ENCODE measurements at places on chromosomes 1 and 21.

- no peak for DNase-seq
Measured at GRCh38 chr1:241842565-241842964, 5.4 kb upstream of the EXO1 start.

GRCh38 chr1:184362876-184363275 is 24.0 kb upstream of the C1orf21 start:
- no peak for DNase-seq

DNA sequence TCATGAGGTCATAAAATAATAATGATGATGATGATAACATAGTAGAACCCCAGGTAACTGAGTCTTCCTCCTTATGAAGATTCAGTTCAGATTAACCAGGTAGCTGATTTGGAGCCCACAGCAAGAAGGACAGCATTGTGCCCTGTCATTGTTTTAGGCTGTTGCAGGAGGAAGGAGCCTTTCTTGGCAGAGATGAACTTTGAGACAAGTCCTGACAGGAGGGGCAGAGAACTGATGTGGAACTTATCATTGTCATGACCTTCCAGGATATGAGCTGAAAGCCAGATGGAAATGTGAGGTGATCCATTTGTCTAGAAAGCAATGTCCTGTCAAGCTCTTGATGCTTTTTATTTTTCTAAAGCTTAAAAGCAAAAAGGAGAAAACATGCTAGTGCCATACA is 132.6 kb upstream of the COA6 start:
- no peak for DNase-seq

DNA sequence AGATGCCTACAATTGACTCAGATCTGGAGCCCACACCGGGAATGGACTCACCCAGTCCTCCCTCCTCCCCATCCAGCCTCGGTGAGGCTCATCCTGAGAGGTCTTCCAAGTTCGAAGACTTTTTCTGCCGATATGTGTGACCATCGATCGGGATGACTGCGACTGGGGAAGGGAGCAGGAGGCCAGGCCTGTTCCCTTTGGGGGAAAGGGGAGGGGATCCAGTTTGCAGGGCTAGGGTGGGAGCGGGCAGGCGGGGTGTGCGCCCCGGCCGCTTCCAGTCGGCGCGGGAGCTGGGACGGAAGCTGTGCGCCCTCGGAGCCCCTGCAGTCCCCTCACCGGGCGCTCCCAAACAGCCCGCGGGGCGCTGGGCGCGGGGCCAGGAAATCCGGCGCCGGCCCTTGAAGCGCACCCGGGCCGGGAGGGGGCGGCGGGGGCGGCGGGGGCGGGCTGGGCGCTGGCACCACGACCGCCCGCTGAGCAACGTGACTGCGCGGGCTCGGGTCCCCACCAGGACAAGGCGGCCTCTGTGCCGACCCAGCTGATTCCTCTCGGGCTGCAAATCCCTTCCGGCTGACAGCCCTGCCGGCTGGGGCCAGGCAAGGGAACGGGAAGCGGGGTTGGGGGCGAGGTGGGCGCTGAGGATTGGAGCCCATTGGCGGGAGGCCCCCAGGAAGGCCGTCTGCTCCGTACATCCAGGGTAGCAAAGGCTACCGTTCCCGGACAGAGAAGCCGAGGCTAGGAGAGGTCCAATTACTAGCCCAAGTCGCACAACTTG is 103.9 kb downstream of the EBNA1BP2 start:
- DNase-seq, result no peak

- DNase-seq, result no peak
Measured at GRCh38 chr1:10692401-10693021, 103.9 kb downstream of the CASZ1 start.

DNA sequence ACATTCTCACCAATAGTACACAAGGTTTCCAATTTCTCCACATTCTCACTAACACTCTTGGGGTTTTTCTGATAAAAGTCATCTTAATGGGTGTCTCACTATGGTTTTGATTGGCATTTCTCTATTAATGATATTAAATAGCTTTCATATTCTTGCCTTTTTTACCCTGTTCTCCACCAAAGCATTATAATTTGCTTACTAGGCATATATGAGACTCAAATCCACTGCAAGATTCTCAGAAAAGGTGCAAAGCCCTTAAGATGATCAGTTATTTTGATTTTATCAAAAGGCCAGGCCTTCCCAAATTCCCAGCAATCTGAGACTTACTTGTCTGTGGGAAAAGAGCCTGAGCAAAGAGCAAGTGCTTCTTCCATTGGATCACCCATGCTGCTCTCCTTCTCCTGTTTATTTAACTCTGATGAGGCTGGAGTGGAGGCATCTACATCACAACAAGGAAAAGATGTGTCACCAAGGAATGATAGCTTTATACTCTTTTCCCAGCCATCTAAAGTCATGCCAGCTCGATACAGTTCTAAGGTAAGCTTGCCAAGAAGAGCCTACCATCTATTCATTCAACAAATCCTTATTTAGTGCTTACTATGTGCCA is 24.6 kb downstream of the CLSPN start:
- no peak for DNase-seq

- DNase-seq, result no peak
Measured at GRCh38 chr1:40703316-40703715, 11.8 kb downstream of the NFYC start.

DNA sequence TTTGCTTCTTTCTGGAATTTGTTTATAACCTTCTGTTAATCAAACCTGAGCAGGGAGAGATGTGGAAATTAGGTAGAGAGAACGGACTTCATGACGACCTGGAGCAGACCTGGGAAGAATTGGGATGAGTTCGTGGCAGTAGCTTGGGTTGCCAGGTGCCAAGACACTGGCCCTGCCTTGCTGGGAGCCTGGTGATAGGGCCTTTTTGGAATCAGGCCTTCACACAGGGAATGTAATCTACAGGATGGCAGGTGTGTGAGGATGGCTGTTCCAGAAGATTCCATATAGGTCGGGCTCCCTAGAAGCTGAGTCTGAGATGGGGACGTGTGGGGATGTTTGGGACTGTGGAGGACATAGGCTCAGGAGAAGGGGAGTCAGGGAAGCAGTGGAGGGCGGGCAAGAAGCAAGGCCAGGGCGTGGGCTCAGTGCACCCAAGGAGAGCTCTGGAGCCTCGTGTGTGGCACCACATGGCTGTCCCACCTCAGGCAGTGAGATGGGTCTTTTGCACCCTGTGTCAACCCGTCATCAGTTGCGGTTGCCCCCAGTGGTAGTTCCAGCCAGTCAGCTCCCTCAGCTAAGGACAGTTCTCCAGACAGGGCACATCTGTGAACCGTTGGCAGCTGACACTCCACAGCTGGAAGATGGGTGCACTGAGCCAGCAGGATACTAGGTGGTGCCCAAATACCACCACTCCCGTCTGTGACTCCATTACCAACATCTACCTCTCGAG is 395.9 kb downstream of the MATN1 start:
- DNase-seq, result no peak

DNA sequence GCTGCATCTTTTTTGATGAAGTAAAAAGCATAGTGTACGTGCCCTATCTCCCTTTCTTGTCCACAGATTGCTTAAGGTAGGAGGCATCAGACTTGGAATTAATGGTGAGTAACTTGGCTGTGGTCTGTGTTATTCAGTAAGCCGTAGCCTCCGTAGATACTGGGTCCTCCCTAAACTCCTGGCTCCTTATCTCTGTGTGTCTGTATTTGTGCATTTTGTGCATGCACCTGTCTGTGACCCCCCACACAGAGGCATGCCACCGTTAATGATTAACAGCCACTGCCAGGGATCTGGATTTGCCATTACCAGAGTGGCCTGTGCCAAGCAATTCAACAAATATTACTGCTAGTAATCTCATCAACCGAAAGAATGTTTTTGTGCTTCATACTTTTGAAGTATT is 31.9 kb downstream of the MAP3K21 start:
- DNase-seq, result no peak

DNA sequence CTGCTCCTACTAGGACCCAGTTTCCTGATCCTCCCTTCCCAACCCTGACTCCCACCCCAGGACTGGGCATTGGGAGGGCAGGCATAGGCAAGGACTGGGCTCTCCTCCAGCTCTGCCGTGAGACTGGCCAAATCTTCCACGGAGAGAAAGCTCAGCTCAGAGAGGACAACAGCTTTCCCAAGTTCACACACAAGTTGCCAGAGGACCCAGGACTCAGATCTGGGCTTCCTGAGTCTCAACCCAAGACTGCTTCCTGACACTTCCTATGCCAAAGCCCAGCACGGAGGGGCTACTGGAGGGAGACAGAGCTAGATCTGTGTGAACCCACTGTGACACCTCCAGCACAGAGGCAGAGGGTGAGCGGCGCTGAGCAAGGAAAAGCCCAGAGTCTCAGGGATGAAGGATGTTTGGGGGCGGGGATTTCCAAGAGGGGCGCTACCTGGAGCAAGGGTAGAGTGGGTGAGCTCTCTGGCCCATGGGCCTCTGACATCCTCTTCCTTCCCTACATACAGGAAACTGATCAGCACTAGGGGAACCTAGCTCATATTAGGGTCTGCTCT is 7.1 kb downstream of the PDZK1IP1 start:
- no peak for DNase-seq

DNA sequence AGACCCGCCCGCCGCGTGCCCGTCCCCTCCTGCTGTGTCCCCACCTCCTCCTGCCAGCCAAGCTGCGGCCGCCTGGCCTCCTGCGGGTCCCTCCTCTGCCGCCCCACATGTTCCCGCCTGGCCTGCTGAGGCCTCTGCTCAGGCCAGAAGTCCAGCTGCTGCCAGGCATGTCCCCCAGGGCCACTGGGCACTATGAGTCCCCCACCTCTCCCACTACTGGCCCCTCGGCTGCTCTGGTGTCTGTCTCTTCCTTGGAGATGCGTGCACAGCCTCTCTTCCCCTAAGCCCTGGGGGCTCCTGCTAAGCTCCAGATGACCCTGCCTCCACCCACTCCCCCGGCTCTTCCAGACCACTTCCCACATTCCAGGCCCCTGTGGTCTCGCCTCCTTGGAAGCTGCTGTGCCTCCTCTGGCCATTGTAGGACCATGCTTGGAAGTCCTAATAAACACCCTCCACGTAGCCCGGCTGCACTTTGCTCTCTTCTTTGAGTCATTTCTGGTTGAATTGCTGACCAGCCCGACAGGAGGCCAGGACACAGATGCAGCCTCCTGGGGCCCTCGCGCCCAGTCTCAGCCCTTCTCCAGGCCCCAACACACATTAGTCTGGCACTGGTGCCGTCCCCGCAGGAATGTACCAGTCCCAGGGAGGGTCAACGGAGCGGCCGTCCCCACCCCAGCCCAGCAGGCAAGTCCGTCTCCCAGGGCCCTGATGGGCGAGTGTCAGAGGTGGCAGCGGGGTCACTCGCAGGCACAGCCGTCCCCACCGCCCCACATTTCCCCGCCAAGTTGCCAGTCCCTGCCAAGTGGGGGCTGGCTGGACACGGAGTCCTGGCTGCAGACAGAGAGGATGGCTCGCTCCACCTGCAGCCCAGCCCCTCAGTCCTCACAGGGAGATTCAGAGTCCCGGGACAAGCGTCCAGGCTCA is 1.1 kb downstream of the KRTAP10-12 start:
- no peak for DNase-seq

DNA sequence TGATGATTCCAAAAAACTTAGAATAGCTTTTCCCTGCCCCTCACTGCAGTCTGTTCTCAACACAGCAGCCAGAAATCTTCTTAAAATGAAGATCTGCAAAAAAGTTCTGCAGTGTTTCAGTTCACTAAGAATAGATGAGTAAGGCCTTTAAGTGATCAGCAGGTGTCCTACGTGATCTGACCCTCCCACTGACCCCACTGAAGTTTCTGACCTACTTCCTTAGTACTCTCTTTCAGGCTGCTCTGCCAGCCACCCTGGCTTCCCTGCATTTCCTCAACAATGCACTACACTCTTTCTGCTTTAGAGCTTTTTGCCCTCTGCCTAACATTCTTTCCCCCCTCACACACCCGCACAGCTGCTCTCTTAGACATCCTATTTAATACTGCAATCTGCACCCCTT is 182.5 kb downstream of the AKT3 start:
- DNase-seq, result no peak

- no peak for DNase-seq
Measured at GRCh38 chr1:43334453-43335205, 3.0 kb upstream of the MPL start.

DNA sequence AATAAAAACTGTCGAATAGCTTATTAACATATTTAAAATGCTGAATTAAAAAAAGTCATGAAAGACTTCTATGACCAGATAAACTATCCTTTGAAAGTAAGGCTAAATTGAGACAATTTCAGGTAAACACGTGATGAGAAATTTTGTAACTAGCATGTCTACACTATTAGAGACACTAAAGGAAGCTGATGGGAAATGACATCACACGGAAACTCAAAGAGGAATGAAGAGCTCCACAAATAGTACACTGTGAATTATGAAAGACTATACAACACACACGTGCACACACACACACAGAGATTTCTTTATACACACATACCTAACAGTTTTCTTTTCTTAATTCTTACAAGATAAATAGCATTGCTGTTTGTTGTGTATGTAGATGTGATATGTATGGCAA is 70.9 kb upstream of the PLA2G4A start:
- no peak for DNase-seq

GRCh38 chr1:228876187-228876586 is 140.9 kb downstream of the RHOU start:
- DNase-seq, result peak; percentile 32

GRCh38 chr1:187921426-187921825 is 1092.7 kb downstream of the PLA2G4A start:
- DNase-seq, result no peak

- no peak for DNase-seq
Measured at GRCh38 chr21:39018730-39019129, 164.5 kb downstream of the PSMG1 start.

GRCh38 chr21:35862969-35863368 is 197.4 kb downstream of the SETD4 start:
- no peak for DNase-seq

GRCh38 chr21:19320291-19320690 is 916.7 kb upstream of the TMPRSS15 start:
- no peak for DNase-seq

GRCh38 chr1:229281339-229281926 is 10.5 kb downstream of the RAB4A start:
- no peak for DNase-seq

DNA sequence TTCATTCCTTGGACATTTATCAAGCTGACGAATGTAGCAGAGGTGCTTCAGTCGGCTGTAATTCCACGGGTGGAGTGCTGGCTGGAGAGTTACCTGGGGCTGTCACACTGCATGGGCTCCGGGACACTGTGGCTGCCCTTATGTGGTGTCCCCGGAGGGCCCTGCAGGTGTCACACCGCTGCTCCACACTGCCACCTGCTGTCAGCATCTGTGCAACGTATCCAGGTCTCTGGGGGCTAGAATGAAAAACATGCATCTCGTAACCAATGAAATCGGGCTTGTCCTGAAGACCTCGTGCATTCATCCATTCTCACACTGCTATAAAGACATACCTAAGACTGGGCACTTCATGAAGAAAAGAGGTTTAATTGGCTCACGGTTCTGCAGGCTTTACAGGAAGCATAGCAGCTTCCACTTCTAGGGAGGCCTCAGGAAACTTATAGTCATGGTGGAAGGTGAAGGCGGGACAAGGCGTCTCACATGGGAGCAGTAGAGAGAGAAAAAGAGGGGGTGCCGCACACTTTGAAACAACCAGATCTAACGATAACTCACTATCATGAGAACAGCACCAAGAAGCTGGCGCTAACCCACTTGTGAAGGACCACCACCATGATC is 46.7 kb upstream of the PCBP3 start:
- peak; percentile 65 for DNase-seq

GRCh38 chr1:39385067-39385988 is 106.1 kb upstream of the BMP8A start:
- no peak for DNase-seq

- DNase-seq, result no peak
Measured at GRCh38 chr1:25442178-25442577, 11.5 kb downstream of the MACO1 start.

- no peak for DNase-seq
Measured at GRCh38 chr1:224404916-224405603, 29.5 kb downstream of the WDR26 start.

- no peak for DNase-seq
Measured at GRCh38 chr21:43588957-43589356, 70.3 kb downstream of the HSF2BP start.

GRCh38 chr1:214515544-214516433 is 35.6 kb downstream of the PTPN14 start:
- no peak for DNase-seq
